ENCODE measurements at places on chromosomes 13 and 19. TPM values are rescaled to one million over a fixed set of nuclear protein-coding genes. Genes with fewer than 3 reads are reported as not detected.

Gene NLRP4
- total RNA-seq = 0.19 TPM

Gene ZNF256
- total RNA-seq = 20.4 TPM

Gene BRSK1
- total RNA-seq = 11.3 TPM

Gene LACC1
- total RNA-seq = 4.6 TPM

GRCh38 chr19:49921871-49922795 lies 6.9 kb upstream of the ATF5 start:
- peak overlapping the region; percentile 39 for H3K27ac ChIP-seq
- H3K36me3 ChIP-seq = peaks cover 13% of the 10 kb centered on the region
- H3K27me3 ChIP-seq = no peaks in the 10 kb centered on the region

All from GM23338 (cell line).